CD4-positive, alpha-beta T cell treated with Interleukin-4 for 1 hour (primary cell): ENCODE measurements at places on chromosomes 4 and X.
A peak's percentile ranks its signal among the peaks of the same experiment; 100 is the strongest.

GRCh38 chr4:142925161-142925560 lies 79.1 kb upstream of the INPP4B start:
- no peak for DNase-seq

GRCh38 chrX:32749070-32749469 lies 462.3 kb downstream of the DMD start:
- DNase-seq: no peak

GRCh38 chr4:170589597-170590191 lies 499.9 kb upstream of the AADAT start:
- DNase-seq: no peak

GRCh38 chr4:151799417-151800012 lies 38.7 kb upstream of the GATB start:
- no peak for DNase-seq

- no peak for DNase-seq
These were observed 470.5 kb downstream of the BCOR start for GRCh38 chrX:39627257-39627656.

DNA sequence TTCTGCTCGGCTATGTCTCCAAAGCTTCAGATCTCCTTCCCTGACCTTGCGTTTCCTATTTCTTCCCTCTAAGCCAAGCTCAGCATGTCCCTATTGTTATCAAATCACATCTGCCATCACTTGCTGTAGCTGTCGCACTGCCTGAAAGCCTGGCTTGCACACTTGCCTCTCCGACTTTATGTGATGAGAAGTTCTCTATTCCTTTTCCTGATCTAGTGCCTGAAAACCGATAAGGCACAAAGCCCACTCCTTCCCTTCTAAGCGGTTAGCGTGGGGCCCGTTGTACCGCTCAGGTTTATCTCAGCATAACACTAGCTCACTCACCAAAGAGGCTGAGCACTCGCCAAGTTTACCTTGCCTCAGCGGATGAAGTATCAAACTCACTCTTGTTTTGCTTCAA lies 816 bp downstream of the NMU start:
- DNase-seq: no peak

- DNase-seq: no peak
These were observed 76.7 kb upstream of the ARHGAP24 start for GRCh38 chr4:85398276-85398675.

- DNase-seq: no peak
These were observed 6.7 kb upstream of the LRBA start for GRCh38 chr4:151021637-151022334.

- DNase-seq: no peak
These were observed 58.5 kb downstream of the PRPS1 start for GRCh38 chrX:107686792-107687191.

DNA sequence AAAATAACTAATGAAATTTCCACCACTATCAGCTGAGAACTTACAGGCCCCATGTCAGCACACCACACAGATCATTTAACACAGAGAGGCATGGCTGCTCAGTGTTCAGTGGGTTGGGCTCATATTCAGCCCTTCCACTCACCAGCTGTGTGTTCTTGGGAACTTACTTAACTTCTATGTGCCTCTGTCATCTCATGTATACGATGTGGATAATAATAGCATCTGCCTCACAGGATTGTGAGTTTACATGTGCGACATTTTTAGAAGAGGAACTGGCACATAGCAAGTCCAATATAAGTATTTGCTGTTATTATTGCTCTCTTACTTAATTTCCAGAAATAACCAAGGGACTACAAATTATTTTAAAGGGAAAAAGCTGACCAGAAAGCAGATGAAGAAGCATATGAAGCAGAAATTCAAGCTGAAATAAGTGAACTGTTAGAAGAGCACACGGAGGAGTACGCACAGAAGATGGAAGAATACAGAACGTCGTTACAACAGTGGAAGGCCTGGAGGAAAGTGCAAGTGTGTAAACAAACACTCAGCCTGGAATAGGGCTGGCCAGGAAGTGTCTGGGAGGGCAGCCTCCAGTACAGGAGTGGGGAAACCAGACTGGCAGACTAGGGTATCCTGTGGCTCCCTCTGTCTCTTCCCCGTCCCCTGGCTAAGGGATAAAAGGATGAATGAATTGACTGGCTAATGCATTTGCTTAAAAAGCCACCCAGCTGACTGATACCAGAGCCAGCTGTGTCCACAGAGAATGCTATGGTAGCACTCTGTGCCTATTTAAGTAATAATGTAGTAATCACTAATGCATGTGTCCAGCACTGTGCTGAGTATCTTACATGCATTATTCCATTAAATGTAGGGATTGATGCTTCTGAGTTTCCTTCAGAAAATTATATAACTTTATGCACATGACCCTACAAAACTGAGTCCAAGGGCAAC lies 67.1 kb downstream of the CC2D2A start:
- no peak for DNase-seq

- DNase-seq: peak; percentile 11
These were observed 211.8 kb downstream of the PPP3CA start for GRCh38 chr4:101135371-101136010.

DNA sequence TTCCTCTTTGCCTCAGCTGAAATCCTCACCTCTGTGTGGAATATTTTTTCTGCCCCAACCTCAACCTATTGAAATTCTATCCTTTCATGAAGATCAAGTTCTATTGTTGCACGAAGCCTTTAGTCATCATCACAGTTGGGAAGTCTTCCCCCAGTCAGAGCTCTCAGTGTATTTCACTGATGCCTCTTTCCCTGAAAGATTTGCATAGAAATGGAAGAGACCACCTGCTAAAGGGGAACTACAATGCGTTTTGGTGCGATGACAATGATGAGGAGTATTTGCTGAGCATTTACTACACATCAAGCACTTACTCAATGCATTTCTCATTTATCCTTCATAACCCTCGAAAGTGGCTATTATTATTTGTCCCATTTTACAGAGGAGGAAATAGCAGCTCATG lies 151.2 kb upstream of the KLF3 start:
- no peak for DNase-seq

DNA sequence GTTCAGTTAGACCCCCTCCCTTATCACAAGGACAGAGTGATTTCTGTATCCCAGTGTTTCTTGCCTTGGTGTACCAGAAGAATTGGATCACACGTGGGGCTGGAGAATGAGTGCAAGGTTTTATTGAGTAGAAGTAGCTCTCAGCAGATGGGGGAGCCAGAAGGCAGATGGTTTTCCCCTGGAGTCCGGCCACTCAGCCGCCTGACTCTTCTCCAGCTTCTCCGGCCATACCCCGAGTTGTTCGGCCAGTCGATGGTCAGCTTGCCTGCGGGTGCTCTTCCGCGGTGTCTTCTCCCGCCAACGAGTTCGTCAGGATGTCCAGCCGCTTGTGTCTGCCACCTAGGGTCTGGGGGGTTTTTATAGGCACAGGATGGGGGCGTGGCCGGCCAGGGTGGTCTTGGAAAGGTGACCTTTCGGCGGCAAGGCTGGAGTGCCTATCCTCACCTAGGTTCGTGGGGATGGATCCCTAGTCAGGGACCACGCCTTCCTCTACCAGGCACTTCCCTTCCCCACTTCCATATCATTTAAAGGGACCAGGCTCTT lies 14.5 kb downstream of the GAB1 start:
- DNase-seq: no peak

DNA sequence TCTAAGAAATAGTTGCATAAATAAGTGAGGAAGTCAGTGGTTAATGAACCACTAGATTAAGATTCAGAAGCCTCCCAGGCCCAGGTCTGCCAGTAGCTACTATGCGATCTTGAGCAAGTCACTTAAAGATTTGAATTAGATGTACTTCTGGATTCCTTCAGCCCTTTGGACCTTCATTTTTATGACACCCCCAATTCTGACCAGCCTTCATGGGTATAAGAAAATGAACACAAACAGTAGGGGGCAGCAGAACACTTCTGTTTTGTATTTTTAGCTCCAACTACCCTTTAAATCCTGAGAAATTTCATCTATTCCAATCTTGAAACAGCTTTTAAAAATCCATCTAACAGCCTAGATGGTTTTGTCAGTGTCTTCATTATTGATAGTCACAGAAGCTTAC lies 19.0 kb downstream of the TMEM47 start:
- no peak for DNase-seq

- DNase-seq: no peak
These were observed 167.6 kb downstream of the ARHGAP10 start for GRCh38 chr4:147899512-147899911.

DNA sequence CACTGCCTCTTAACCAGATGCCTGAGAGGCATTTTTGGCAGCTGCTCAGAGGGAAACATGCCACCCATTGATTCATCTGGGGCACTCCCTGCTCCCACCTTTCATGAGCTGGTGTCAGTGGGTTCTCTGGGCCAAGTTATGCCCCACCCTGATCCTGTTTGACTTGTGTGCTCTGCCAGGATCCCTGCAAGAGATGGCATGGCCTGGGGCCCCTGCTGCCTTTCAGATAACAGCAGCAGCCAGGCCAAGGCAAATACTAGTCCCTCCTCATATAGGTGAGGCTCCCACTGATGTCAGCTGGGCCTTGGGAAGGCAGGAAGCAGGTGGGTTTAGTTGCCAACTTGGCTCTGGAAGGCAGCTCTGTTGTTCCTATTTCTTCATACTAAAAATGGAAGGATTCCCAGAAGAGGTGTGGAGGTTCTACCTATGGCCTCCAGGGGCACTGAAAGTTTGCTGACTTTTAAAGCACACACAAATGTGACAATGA lies 192.9 kb upstream of the RBPJ start:
- no peak for DNase-seq

DNA sequence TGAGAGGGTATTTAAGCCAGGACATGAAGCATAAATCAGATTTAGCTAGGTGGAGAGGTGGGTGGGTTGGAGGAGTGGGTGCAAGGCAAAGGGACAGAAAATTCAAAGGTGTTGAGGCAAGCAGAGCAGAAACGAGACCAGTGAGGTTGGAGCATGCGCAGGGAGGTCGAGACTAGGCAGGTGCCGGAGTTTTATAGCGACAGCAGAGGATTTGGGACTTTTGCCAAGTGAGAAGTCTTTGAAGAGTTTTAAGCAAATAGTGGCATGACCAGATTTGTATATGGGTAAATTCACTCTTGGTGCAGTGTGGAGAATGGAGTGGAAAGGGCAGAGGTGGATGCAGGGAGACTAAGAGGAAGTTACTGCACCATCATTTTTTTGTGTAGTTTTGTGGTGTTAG lies 107.0 kb upstream of the TLR2 start:
- DNase-seq: no peak

GRCh38 chr4:76949276-76950051 lies at the start of gene SEPTIN11:
Gene SEPTIN11, plus strand, starts transcription at chr4:76949752. Its CDS starts 152 bp downstream, at chr4:76949904.
- DNase-seq: peak; percentile 87

- DNase-seq: no peak
These were observed 80.5 kb downstream of the PRDM5 start for GRCh38 chr4:120842031-120842430.

DNA sequence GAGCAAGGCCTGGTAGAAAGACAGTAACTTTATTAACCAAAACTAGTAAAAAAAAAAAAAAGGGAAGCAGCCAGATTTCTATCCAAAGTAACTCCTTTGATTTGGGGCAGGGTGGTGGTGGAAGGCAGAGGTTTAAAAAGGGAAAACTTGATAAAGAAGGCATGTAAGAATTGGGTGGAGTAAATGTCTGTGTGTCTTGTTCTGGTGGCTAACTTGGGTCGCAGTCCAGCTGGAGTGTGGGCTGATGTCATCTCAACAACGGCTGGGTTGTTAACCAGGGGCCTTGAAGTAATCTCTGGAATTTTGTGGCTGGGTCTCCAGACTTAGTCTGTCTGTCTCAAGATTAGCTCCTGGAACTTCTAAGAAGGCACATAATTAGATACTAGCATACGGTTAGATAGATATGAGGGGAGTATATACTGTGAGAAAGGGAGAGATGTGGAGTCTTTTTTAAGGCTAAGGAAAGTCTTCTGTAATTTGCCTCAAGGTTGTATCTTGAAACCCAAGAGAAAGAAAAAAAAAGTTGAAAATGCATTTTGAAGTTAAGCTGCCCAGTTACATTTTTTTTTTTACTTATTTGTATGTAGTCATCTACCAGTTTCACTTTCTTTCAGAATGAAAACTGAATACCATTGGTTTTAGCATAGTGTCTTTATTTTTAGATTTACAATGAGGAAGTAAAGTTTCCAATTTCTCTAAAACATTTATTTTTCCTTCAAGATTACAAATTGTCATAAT lies 48.3 kb downstream of the MTHFD2L start:
- DNase-seq: no peak
